ENCODE measurements at places on chromosomes 1 and 21. TPM values are rescaled to one million over a fixed set of nuclear protein-coding genes. Genes with fewer than 3 reads are reported as not detected.
A peak's percentile ranks its signal among the peaks of the same experiment; 100 is the strongest.

DNA sequence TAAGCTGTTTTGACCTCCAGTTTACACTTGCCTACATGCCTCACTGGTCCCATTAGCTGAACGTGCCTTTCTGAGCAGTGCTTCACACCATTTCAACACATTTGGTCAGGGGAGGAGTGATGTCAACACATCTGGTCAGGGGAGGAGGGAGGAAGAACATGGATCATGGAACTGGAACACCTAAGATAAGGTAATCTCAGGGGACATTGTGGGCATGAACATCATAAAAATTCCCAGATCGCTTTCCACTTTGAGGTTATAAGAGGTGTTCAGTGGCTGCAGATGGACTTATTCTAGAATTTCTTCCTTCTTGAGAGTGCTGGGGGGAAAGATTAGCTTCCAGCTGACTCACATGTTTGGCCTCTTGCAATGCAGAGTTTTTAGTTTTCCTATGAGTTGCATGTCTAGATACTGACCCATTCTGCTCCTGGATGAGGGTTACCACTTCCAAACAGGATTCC, 2.0 kb downstream of the QSOX1 start:
- H3K36me3 ChIP-seq, result no peaks in the 10 kb centered on the region
- H3K4me3 ChIP-seq, result peak overlapping the region; percentile 85
- H3K27me3 ChIP-seq, result peaks cover 20% of the 10 kb centered on the region
- H3K27ac ChIP-seq, result no peak overlapping the region

GRCh38 chr1:155133799-155134281, 1.8 kb upstream of the SLC50A1 start:
- H3K36me3 ChIP-seq, result peaks cover 12% of the 10 kb centered on the region
- H3K4me1 ChIP-seq, result peaks cover 16% of the 10 kb centered on the region
- H3K27me3 ChIP-seq, result peaks cover 9% of the 10 kb centered on the region
- H3K27ac ChIP-seq, result no peak overlapping the region
- H3K4me3 ChIP-seq, result no peak overlapping the region

- no peaks in the 10 kb centered on the region for H3K36me3 ChIP-seq
- no peak for DNase-seq
- peaks cover 25% of the 10 kb centered on the region for H3K27me3 ChIP-seq
- H3K4me3 ChIP-seq, result no peak overlapping the region
- no peak overlapping the region for H3K27ac ChIP-seq
Measured at GRCh38 chr1:186678155-186678554, 2.1 kb downstream of the PTGS2 start.

DNA sequence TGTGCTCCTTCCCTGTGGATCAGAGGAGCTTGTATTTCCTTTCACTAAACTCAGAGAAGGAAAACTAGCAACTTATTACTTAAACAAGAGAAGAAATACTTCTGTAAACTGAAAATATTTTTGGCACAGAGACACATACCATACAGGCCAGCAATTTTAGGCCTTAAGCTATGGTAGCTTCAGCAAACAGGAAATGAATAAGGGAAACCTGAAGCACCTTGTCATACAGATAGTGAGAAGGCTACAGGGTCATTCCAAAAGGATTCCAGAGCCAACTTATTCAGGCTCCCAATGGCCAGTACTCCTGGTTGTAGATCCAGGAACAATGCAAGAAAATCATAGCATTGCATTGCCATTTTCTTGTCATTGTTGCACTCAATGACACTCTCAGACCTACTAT, 9.1 kb upstream of the KYAT3 start:
- DNase-seq, result no peak
- H3K36me3 ChIP-seq, result no peaks in the 10 kb centered on the region
- H3K27me3 ChIP-seq, result no peaks in the 10 kb centered on the region
- no peak overlapping the region for H3K4me3 ChIP-seq
- peaks cover 5% of the 10 kb centered on the region for H3K4me1 ChIP-seq

CXADR gene
- 86.7 TPM for total RNA-seq

DNA sequence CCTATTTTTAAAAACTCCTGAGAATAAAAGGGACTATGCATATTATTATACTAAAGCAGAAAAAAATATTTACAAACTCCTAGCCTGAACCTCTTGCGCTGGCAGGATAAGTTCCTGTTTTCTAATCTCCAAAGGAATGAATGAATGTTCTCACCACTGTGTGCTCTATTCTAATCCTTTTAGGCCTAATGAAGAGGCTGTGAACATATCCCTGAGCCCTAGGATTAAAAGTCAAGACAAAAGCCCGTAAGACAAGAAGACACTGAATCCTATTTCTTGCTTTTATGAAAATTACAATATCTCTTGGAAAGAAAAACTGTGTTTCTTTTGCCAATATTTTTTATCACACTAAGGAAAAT, 317.5 kb downstream of the HHAT start:
- DNase-seq, result no peak
- no peaks in the 10 kb centered on the region for H3K36me3 ChIP-seq
- H3K4me1 ChIP-seq, result peaks cover 10% of the 10 kb centered on the region
- H3K27me3 ChIP-seq, result peaks cover 49% of the 10 kb centered on the region
- peak overlapping the region; percentile 25 for H3K4me3 ChIP-seq
- no peak overlapping the region for H3K27ac ChIP-seq

DNA sequence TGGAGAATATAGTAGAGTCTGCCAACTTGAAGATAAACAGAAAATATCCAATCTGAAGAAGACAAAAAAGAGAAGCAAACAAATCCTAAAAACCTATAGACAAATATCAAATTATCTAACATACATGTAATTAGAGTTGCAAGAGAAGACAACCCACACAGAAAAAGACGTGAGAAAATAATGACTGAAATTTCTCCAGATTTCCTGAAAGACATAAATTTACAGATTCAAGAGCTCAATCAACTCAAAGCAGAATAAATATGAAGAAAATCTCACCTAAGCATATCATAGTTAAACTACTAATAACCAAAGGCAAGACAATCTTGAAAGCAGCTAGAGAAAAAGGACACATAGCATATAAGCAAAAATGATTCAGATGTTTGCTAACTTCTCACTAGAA, 261.2 kb upstream of the NFIA start:
- H3K27me3 ChIP-seq, result no peaks in the 10 kb centered on the region
- H3K4me1 ChIP-seq, result no peaks in the 10 kb centered on the region
- DNase-seq, result no peak
- no peak overlapping the region for H3K27ac ChIP-seq

GRCh38 chr1:63612971-63613370, 19.8 kb downstream of the PGM1 start:
- H3K27ac ChIP-seq, result no peak overlapping the region
- peak overlapping the region; percentile 37 for H3K4me3 ChIP-seq
- DNase-seq, result peak; percentile 65
- H3K4me1 ChIP-seq, result peaks cover 14% of the 10 kb centered on the region
- peaks cover 2% of the 10 kb centered on the region for H3K36me3 ChIP-seq
- no peaks in the 10 kb centered on the region for H3K27me3 ChIP-seq

TRAF3IP3 gene
- not detected for total RNA-seq

- H3K27me3 ChIP-seq, result no peaks in the 10 kb centered on the region
- no peaks in the 10 kb centered on the region for H3K4me1 ChIP-seq
- DNase-seq, result no peak
- H3K27ac ChIP-seq, result no peak overlapping the region
Measured at GRCh38 chr1:60753036-60753900, 329.1 kb upstream of the NFIA start.

GRCh38 chr21:34900376-34900775, 148.7 kb downstream of the RUNX1 start:
- no peak overlapping the region for H3K27ac ChIP-seq
- H3K27me3 ChIP-seq, result no peaks in the 10 kb centered on the region
- no peaks in the 10 kb centered on the region for H3K36me3 ChIP-seq
- DNase-seq, result no peak

FAM151A gene
- total RNA-seq, result not detected

GJA8 gene
- not detected for total RNA-seq

DNA sequence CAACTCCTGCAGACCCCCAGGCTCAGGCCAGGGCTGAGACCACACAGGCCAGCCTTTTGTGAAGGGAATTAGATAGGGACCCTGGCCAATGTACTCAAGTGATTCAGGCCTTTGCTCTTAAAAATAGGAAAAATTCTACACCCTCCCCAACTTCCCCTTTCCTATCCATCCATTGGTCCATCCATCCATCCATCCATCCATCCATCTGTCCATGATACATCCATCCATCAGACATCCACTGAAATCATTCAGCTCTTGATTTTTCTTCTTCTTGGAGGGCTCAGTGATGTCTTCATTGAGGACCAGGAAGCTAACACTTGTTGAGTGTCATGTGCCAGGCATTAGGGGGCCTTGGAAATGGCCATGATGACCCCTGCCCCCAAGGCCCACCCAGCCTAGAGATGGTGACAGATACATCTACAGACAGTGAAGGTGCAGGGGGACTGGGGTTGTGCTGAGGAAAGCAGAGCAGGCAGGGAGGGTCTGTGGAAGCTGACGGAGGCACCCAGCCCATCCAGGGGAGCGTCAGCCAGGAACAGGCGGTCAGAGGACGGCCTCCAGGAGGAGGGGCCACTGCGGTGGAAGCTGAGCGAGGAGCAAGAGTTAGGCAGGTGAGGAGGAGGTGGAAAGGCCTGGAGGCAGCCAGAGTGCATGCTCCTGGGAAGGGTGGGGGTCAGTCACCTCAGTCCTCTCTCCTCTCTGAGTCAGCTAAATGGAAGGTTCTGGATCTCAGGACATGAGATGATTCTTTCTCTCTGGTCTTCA, 81.9 kb downstream of the EPHB2 start:
- peaks cover 17% of the 10 kb centered on the region for H3K4me1 ChIP-seq
- no peak overlapping the region for H3K27ac ChIP-seq
- H3K4me3 ChIP-seq, result no peak overlapping the region
- no peaks in the 10 kb centered on the region for H3K36me3 ChIP-seq
- no peaks in the 10 kb centered on the region for H3K27me3 ChIP-seq

ITGB2 gene
- 0.88 TPM for total RNA-seq

MATN1 gene
- total RNA-seq, result not detected

DNA sequence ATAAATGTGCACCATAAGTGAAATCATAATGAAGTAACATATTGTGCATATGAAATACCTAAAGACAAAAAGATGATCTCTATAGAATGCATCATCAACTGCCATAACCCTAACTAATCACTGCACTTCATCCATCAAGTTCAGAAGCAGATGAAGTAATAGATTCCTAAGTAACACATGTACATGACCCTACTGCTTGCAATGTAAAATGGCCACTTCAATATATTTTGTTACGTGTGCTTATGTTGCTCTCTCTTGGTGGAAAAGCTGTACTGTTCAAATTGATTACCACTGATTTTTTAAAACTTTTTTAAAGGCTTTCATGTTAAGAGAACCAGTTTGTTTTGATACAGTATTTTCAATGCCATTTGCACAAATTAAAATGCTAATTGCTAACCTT, 141.8 kb downstream of the TTLL7 start:
- H3K27me3 ChIP-seq, result no peaks in the 10 kb centered on the region
- no peaks in the 10 kb centered on the region for H3K36me3 ChIP-seq

GRCh38 chr21:33229784-33230544, at the start of gene IFNAR2:
IFNAR2 (plus strand) TSS chr21:33229938; CDS start chr21:33241923, 11,985 bp downstream.
- H3K36me3 ChIP-seq, result no peaks in the 10 kb centered on the region
- H3K27me3 ChIP-seq, result no peaks in the 10 kb centered on the region
- peak; percentile 94 for DNase-seq
- H3K4me1 ChIP-seq, result peaks cover 7% of the 10 kb centered on the region
- peak within 1 kb of the TSS; percentile 78 for H3K27ac ChIP-seq

GRCh38 chr21:27346041-27346448, 379.2 kb upstream of the ADAMTS5 start:
- H3K36me3 ChIP-seq, result no peaks in the 10 kb centered on the region
- no peaks in the 10 kb centered on the region for H3K4me1 ChIP-seq
- H3K27me3 ChIP-seq, result no peaks in the 10 kb centered on the region
- no peak overlapping the region for H3K4me3 ChIP-seq
- no peak overlapping the region for H3K27ac ChIP-seq

DNA sequence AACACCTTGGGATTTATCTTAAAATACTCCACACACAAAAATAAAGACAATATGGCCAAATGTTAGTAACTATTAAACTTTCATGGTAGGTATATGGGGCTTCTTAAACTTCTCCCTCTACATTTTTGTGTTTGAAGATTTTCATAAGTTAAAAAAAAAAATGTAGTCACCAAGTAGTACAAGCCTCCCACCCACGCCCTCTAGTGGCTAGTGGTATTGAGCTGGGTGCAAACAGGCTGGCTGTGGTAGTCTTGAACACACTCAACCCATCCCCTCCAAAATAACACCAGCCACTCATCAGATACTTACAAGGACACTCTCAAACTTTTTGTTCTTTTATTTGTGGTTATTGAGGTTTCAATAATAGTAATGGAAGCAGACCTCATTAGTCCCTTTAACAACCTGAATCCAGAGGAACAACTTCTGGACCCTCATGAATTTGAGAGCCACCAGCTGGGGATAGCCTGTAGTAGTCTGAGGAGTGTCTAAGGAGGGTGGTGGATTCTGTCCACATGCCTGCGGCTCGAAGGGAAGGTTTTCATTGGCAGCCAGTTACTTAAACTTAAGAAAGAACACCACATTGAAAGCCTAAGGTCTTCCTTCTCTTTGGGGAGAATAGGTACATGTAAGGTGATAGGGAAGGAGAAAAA, 15.6 kb downstream of the RD3 start:
- H3K36me3 ChIP-seq, result no peaks in the 10 kb centered on the region
- H3K27ac ChIP-seq, result no peak overlapping the region
- H3K4me3 ChIP-seq, result no peak overlapping the region
- no peaks in the 10 kb centered on the region for H3K27me3 ChIP-seq
- no peaks in the 10 kb centered on the region for H3K4me1 ChIP-seq

GRCh38 chr1:117810553-117810952, 118.9 kb downstream of the GDAP2 start:
- no peaks in the 10 kb centered on the region for H3K36me3 ChIP-seq
- no peak overlapping the region for H3K27ac ChIP-seq
- H3K4me1 ChIP-seq, result no peaks in the 10 kb centered on the region
- no peaks in the 10 kb centered on the region for H3K27me3 ChIP-seq
- no peak for DNase-seq

GRCh38 chr1:21647431-21648351, 21.5 kb downstream of the RAP1GAP start:
- peak; percentile 98 for DNase-seq
- no peak overlapping the region for H3K27ac ChIP-seq
- no peaks in the 10 kb centered on the region for H3K36me3 ChIP-seq
- no peak overlapping the region for H3K4me3 ChIP-seq

DNA sequence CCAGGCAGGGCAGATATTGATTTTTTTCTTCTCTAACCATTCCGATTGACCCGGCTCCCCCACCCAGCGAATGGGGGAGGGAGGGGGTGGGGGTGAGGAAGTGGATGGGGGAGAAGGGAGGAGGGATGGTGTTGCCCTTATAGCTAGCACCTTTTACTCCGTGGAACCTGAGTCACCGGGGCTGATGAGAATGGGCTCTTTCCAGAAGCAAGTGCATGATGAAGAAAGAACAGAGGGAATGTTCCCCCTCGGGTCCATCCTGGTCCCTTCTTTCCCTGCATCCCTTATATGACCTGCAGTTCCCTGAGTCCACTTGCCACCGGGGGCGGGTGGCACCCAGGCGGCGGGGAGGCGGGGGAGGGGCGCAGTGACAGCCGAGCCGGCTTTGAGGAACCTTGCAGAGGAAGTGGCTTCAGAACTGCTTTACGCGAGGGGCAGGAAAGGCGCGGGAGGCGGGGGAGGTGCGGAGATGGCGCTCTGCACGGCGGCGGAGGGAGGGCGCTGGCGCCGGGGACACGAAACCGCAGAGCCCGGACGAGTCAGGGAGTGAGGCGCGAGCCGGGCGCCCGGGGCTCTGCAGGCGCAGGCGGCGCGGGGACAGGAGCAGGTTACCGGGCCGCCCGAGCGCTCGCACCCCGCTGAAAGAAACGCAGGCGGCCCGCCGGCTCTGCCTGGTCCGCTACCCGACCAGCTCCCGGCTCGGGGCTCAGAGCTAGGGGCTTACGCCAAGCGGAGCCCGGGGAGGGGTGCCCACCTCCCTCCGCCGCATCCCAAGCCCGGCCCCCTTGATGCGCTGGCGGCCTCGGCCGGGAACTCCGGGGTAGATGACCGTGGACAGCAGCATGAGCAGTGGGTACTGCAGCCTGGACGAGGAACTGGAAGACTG, 49.7 kb downstream of the RASSF5 start:
- H3K36me3 ChIP-seq, result no peaks in the 10 kb centered on the region
- H3K27me3 ChIP-seq, result peaks cover 48% of the 10 kb centered on the region

S100A7 gene
- not detected for total RNA-seq

All from endodermal cell (in vitro differentiated cells).